Uterus (tissue), 4 donors: ENCODE measurements at places on chromosomes 6 and 20. TPM values are rescaled to one million over a fixed set of nuclear protein-coding genes. Genes with fewer than 3 reads are reported as not detected.

Gene FNDC1
- 0.26 TPM for total RNA-seq

Gene PABPC1L
- total RNA-seq = 0.59 TPM

DNA sequence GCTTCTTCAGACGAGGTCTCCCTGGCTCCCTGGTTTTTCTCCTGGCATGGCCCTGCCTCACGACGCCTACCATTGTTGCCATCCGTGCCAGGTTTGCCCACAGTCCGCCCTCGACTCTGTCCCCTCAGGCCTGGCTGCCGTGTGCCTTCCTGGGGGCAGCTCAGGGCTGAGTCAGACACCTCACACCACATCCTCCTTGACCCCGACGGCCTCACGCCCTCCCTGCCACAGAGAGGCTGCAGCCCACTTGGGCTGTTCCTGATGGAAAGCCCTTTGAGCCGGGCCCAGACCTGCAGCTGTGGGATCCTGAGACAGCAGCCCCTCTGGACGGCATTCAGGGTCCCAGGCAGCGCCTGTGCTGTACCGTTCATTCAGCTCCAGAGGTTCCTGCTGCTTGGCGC lies 108.3 kb downstream of the PSMB1 start:
- no peak for DNase-seq

DNA sequence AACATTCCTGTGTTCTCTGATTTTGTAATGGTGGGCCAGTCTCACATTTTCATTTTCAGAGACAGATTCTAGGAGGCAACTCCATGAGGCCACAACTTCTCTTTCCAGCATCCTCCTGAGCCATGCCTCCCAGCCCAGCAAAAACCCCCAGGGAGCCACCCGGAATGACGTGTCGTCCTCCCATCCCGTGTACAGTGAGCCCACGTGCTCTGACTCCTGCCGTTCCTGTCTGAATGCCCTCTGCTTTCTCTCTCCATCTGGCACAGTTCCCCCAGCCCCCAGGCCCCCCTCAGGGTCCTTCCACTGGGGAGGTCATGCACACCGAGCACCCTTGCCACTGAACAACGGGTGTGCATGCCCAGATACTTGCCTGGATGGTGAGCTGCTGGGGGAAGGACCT lies 38.0 kb downstream of the C20orf203 start:
- no peak for DNase-seq

DNA sequence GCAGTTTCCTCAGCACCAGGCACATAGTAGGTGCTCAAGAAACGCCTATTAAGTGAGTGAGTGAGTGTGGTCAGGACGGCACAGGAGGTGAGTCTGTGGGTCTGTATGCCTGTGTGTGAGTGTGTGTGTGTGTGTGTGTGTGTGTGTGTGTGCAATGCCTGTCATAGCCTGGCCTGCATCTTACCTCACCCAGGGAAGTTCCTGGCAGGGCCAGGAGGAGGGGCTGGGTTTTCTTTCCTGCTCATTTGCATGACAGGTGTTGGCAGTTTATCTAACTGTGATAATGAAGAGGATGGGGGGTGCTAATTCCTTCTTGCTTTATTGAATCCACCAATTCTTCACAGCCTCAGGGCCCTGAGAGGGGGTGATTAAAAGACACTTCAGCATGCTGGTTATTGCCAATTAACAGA lies 146.7 kb upstream of the MLN start:
- no peak for DNase-seq
